Choroid plexus epithelial cell (primary cell): ENCODE measurements at places on chromosomes 12 and 14.

DNA sequence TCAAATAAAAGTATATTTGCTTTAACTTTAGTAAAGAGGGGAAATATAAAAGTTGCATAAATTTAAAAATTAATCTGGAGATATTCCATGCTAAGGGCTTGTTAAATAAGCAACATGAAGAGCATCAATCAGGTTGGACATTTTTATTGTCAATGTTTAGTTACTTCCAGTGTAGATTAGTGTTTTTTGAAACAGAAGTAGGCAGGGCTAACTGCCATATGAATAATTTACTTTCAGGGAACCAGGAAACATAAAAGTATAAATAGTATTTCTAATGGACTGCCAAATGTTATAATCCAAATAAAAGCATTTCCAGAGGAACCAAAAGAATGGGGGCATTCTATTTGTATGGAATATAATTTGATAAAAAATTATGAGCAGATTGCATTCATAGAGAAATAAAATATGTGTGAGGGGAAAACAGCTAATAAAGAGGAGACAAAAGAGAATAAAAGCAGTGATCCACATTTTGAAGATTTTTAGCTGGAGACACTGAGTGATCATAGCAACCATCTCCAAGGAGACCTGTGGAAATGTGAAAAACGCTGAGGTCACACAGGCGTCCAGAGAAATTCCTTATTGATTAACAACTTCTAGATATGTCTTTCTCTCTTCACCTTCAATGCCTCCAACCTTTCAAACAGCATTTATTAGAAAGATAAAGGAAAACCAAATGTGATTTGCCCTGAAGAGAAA is 70.8 kb downstream of the SRGAP1 start:
- peak; percentile 80 for DNase-seq

- no peak for DNase-seq
Observed at GRCh38 chr12:34400411-34400881, 378.1 kb downstream of the ALG10 start.

GRCh38 chr12:114371733-114372132 is 34.2 kb downstream of the TBX5 start:
- no peak for DNase-seq

DNA sequence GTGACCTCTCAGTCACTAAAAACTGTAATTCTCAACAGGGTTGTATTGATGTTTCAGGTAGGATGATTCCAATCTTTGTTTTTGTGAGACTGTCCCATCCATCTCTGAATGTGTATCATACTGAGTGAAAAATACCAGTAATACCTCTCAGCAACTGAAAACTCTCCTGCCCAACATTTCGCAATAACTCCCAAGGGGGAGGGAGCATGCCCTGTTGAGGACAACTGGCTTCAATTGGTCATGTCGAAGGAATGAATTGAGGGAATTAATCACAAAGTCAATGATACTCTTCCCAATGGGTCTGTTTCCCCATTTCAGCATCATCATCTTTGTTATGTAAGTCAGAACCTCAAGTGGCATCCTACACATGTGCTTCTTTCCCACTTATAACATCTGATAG is 102.4 kb upstream of the E2F7 start:
- no peak for DNase-seq

GRCh38 chr14:68510201-68511128 is 282.4 kb downstream of the ZFP36L1 start:
- DNase-seq, result no peak

DNA sequence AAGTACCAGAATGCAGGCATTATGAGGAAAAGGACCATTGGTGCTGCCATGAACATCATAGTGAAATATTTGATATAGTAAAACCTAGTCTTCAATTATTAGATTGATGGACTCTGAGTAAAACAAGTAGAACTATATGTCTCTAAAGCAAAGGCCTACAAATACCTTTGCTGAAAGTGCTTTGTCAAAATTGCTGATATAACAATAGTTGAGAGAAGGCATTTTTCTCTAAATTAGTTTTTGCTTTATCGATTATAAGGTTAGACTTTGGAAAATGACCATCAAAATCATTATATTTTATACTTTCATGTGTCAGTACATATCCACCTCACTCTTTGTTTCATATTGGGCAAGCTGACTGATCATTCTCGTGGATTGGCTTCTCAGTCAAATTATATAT is 836.0 kb upstream of the FBXO33 start:
- no peak for DNase-seq

- DNase-seq, result peak; percentile 89
Observed at GRCh38 chr14:60102389-60102788, 10.7 kb downstream of the PCNX4 start.

- peak; percentile 61 for DNase-seq
Observed at GRCh38 chr12:10967409-10967808, 19.3 kb downstream of the TAS2R50 start.

GRCh38 chr12:57235017-57235727 is 5.7 kb downstream of the SHMT2 start:
- peak; percentile 85 for DNase-seq

- DNase-seq, result peak; percentile 36
Observed at GRCh38 chr12:116718655-116719454, 19.0 kb downstream of the SPRING1 start.

DNA sequence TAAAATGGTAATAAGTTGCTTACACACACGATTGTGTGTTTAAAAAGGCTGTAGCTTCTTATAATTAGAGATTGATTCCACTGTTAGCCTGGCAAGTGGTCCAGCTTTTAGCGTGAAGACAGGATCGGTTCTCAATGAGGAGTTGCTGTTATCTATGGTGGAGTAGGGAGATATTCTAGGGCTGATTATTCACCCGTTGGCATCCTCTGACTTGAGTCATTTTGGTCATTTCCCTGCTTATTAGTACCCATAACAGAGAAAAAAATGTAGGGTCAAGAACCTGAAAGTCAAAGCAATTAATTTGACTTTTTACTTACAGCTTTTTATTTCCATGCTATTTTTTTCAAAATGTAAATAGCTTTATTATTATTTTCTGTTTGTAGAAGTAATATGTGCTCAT is 76.0 kb downstream of the KCNK13 start:
- DNase-seq, result no peak

GRCh38 chr12:40331886-40332285 is 107.1 kb downstream of the LRRK2 start:
- peak; percentile 6 for DNase-seq

DNA sequence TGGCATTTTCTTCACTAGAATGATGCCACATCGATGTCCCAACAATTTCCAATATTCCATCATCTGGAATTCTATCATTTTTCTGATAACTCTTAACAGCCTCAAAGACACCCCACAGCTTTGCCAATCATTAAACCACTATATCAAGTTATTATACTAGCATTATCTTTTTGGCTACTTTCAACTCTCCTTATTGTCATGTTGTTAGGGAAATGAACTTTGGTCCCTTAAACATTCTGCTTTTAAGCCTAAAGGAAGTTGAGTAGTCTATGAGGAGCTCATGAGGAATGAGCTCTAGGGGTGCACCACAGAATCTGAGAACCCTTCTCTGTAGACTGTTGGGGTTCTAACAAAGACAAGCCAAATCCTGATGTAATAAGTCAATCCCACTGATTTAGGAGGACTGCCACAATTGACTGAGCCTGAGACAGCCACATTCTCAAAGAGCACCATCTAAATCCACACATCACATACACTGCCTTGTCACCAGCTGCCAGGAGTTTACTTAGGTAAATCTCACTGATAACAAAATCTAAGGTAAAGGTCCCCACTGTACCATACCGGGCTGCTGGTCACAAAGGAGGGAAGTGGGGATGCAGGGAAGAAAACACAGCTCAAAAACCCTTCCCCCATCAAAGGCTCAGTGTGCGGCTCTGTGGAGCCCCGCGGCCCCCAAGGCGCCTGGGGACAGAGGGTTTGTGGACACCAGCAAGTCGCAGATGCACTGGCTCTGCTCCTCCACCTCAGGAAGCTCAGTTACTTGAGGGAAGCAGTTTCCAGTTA is 58.2 kb downstream of the SETD3 start:
- no peak for DNase-seq

GRCh38 chr12:75628916-75629315 is 117.5 kb upstream of the KRR1 start:
- DNase-seq, result no peak

DNA sequence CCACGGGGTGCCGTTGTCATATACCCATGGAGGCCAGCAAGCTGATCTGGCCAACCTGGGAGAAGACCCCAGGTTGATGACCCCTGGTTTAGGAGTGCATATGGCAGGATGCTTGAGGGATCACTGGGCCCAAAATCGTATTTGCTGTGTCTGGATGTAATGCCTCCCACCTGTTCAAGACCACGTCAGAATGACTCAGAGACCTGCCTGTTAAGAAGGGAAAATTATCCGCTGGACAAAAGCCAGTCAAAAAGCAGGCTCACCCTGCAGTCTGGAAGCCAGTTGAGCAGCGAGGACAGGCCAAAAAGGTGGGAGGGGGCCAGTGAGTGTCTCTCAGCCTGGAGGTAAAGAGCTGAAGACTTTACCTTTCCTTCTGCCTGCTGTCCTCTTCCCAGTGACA is 449.2 kb downstream of the DPF3 start:
- DNase-seq, result no peak

DNA sequence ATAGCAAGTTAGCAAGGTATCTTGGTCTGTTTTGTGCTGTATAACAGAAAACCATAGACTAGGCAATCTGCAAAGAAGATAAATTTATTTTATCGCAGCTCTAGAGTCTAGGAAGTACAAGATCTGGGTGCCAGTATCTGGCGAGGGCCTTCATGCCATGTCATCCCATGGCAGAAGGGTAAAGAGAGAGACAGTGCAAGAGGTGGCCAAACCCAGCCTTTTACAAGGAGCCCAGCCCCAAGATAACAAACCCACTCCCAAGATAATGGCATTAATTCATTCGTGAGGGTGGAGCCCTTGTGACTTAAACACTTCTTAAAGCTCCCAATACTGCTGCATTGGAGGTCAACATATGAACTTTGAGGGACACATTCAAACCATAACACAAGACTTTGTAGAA is 16.9 kb downstream of the RPS29 start:
- DNase-seq, result no peak

DNA sequence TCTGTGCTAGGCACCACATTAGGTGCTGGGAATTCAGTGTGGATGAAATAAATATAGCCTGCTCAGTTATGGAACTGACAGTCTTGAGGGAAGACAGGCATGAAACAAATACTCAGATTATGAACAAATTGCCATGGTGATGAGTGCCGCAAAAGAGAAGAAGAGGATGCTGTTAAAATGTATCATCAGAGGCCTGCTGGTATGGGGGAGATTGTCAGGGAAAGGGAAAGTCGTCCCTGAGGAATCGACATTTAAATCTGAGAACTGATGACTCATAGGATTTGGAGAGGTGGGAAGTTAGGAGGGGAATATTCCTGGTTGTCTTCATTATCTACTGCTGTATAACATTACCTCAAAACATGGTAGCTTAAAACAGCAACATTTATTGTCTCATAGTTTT is 42.0 kb downstream of the PPP1R36 start:
- no peak for DNase-seq

GRCh38 chr14:100409651-100410050 is 86.5 kb downstream of the SLC25A47 start:
- no peak for DNase-seq

- peak; percentile 92 for DNase-seq
Observed at GRCh38 chr12:70576341-70577282, 60.6 kb downstream of the PTPRB start.

DNA sequence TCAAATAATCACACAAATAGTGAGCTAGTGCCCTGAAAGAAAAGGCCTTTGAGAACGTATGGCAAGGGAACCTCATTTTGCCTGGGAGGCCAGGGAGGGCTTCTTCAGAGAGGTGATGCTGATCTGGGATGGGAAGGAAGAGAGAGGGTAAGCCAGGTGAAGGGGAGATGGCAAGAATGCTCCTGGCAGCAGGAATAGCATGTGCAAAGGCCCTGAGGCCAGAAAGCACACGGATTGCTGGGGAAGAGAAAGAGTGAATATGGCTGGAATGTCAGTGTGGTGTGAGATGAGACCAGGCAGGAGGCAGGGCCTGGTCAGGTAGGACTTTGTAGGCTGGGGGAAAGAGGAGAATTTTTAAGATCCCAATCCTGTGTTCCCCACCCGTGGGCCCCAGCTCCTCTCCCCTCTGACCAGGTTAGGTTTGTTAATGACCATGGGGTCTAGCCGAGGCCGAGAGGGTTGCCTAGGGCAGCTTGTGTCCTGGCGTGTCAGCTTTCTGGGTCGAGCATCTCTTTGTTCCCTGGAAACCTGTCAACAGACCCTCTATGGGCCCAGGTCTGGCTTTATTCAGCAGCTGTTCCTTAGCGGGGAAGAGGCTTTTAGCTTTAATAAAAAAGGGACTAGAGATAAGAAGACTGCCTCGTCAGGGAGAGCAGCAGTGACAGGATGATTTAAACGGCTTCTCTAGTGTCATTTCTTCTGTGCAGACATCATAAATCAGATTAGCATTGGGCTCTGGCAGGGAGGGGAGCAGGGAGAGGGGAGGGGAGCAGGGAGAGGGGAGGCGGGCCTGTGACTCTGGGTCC is 123.4 kb downstream of the ADCK1 start:
- no peak for DNase-seq

DNA sequence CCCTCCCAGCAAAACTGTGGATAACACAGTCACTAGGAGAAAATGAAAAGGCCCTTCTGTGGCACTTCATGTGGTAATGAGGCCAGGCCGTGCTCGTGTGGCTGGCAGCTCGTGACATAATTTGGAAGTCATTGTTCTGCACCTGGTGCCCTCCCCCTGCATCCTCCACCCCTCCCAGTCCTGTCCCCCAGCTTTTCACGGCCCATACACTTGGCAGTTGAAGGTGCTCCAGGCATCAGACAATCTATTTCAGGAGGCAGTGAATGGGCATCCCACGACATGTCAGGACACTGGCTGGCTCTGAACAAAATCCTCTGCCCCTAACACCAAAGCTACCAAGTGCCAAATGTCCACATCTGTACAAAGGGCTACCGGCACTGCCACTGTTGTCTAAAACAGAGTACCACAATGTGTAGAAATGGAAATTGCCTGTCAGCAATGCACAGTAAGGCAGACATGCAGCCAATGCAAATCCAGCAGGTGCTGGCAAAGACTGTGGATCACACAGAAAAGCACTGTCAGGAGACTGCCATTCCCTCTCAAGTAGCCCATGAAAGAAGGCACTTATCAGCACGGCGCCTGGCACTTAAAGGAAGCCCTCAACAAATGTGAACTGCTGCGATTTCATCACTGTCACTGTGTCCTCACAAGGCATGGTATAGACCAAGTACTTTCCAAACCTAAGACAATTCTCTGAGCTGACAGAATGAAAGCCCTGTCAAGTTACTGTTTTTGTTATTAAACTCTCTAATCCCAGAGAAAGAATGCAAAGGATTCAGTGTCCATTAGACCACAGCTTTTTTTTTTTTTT is 39.1 kb downstream of the CORO1C start:
- DNase-seq, result peak; percentile 35

DNA sequence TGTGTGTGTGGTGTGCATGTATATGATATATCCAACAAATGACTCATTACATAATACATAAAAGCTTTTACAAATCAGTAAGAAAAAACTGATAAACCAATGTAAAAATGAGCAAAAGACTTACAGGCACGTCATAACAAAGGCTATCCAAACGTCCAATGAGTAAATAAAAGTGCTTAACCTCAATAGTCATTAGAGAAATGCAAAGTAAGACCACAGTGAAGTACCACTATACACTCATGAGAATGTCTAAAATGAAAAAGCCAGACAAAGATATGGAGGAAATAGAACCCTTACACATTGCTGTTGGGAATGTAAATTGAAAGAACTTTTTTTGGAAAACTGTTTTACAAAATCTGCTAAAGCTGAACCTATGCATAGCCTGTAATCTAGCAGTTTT is 7.8 kb downstream of the ABCD2 start:
- no peak for DNase-seq
